ENCODE measurements at places on chromosomes 1 and 21. TPM values are rescaled to one million over a fixed set of nuclear protein-coding genes. Genes with fewer than 3 reads are reported as not detected.

GRCh38 chr1:42932442-42932941 is 26.2 kb downstream of the SLC2A1 start:
- H3K4me1 ChIP-seq = peaks cover 71% of the 10 kb centered on the region
- H3K27me3 ChIP-seq = no peaks in the 10 kb centered on the region
- H3K4me3 ChIP-seq = no peak overlapping the region
- peaks cover 19% of the 10 kb centered on the region for H3K36me3 ChIP-seq
- no peak for DNase-seq

GRCh38 chr21:45989355-45990048 is 7.9 kb downstream of the COL6A1 start:
- H3K27me3 ChIP-seq = no peaks in the 10 kb centered on the region
- H3K27ac ChIP-seq = no peak overlapping the region
- H3K36me3 ChIP-seq = peaks cover 43% of the 10 kb centered on the region
- no peaks in the 10 kb centered on the region for H3K4me1 ChIP-seq
- H3K4me3 ChIP-seq = no peak overlapping the region

GRCh38 chr1:61708953-61709907 is 15.7 kb downstream of the TM2D1 start:
- H3K4me1 ChIP-seq = no peaks in the 10 kb centered on the region
- no peak overlapping the region for H3K27ac ChIP-seq
- peaks cover 48% of the 10 kb centered on the region for H3K36me3 ChIP-seq
- H3K4me3 ChIP-seq = no peak overlapping the region
- no peaks in the 10 kb centered on the region for H3K27me3 ChIP-seq
- DNase-seq = no peak

DNA sequence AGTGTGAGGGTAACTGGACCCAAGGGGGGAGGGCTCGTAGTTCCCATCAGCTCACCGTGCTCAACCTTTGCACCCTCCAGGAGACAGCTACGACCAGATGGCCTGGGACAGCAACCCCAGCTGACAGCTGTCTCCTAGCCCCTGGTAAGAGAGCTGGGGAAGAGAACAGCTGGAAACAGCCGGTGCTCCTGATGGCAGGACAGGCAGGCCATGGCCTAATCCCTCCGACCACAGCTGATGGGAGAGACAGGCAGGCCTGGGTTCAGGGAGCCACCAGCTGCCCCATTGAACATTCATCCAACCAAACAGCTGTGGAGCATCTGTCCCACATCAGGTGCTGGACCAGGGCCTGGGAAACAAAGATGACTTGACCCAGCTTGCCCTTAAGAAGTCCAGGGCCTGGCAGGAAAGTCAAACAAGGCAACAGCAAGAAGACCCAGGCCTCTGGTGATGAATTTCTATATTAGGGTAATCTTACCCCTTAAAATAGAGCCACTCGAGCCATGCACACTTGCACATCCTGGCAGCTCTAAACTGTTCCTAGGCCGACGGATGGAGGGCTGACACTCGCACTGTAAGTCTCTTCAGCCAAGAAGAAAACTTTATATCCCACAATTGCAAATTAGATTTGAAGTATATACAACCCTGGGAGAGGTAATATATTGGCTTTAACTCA is 12.2 kb downstream of the OLFML2B start:
- H3K27ac ChIP-seq = no peak overlapping the region
- peak; percentile 64 for DNase-seq
- no peak overlapping the region for H3K4me3 ChIP-seq
- no peaks in the 10 kb centered on the region for H3K36me3 ChIP-seq

GRCh38 chr1:77188770-77189169 is 30.5 kb downstream of the PIGK start:
- H3K27ac ChIP-seq = no peak overlapping the region
- no peak overlapping the region for H3K4me3 ChIP-seq
- H3K27me3 ChIP-seq = no peaks in the 10 kb centered on the region
- H3K4me1 ChIP-seq = no peaks in the 10 kb centered on the region

GRCh38 chr1:40532844-40533424 is 1.5 kb downstream of the ZNF684 start:
- no peaks in the 10 kb centered on the region for H3K36me3 ChIP-seq
- H3K27ac ChIP-seq = no peak overlapping the region
- no peak overlapping the region for H3K4me3 ChIP-seq
- DNase-seq = no peak

NOC2L gene
- total RNA-seq = 46.5 TPM

MX2 gene
- 35.5 TPM for total RNA-seq

TRAF3IP3 gene
- 12.4 TPM for total RNA-seq

LIPI gene
- total RNA-seq = not detected

LBR gene
- 56.4 TPM for total RNA-seq

Measured in lower lobe of right lung (tissue), 2 donors.